Lower lobe of right lung (tissue), 2 donors: ENCODE measurements at places on chromosomes 1 and 21. TPM values are rescaled to one million over a fixed set of nuclear protein-coding genes. Genes with fewer than 3 reads are reported as not detected.

DNA sequence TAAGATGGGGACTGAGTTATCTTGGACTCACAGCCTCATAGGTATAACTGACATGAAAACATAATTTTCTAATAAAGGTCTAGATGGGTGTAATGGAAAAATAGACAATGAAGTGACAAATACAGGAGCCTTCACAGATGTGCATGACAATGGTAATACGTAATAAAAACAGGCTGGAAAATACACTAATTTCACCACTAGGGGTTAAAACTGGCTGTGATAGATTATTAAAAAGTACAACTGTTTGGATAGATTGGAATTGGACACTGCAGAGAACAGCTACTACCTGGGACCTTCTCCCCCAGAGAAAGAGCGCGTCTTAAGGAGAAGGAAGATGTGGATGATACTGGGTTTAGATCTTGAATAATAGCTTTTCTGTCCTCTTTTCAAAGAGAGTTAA lies 9.8 kb downstream of the KAZN start:
- no peak overlapping the region for H3K4me3 ChIP-seq
- no peak overlapping the region for H3K27ac ChIP-seq
- no peak for DNase-seq
- no peaks in the 10 kb centered on the region for H3K4me1 ChIP-seq

- no peaks in the 10 kb centered on the region for H3K27me3 ChIP-seq
- DNase-seq, result no peak
- no peak overlapping the region for H3K4me3 ChIP-seq
- H3K36me3 ChIP-seq, result no peaks in the 10 kb centered on the region
Observed at GRCh38 chr1:110700767-110701166, 26.0 kb upstream of the KCNA3 start.

The LDLRAD2 gene
- total RNA-seq, result 0.32 TPM

The C1orf115 gene
- 26.3 TPM for total RNA-seq

DNA sequence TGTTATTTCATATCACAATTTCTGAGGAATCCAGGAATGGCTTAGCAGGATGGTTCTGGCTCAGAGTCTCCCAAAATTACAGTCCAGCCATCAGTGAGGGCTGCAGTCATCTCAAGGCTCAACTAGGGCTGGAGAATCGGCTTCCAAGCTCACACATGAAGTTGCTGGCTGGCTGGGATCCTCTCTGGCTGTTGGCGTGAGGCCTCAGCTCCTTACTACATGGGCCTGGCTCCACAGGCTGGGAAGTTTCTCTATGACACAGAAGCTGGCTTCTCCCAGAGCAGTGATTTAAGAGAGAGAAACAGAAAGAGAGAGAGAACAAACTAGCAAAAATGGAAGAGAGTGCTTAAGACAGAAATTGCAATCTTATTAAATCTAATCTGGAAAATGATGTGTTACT lies 38.8 kb upstream of the RGS8 start:
- H3K36me3 ChIP-seq, result no peaks in the 10 kb centered on the region
- H3K4me3 ChIP-seq, result no peak overlapping the region
- no peaks in the 10 kb centered on the region for H3K27me3 ChIP-seq
- no peaks in the 10 kb centered on the region for H3K4me1 ChIP-seq

DNA sequence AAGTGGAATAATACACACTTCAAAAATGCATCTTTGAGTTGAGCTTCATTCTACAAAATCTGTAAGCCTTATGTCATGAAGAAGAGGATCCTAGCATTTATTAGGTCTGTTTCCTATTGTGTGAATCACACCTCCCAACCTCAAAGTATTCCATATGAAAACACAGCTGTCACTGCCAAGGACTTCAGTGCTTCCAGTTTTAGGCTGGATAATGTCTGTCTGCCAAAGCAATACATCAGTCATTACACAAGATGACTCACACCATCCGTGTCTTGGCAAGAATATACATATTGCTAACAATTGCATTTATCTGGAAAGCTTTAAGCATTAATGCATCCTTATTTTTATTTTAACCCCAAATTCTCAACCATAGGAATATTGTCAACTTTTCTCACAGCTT lies 125.7 kb upstream of the TMPRSS15 start:
- no peak for DNase-seq
- H3K27ac ChIP-seq, result no peak overlapping the region
- no peak overlapping the region for H3K4me3 ChIP-seq
- H3K4me1 ChIP-seq, result no peaks in the 10 kb centered on the region

The PLCH2 gene
- 3.8 TPM for total RNA-seq

DNA sequence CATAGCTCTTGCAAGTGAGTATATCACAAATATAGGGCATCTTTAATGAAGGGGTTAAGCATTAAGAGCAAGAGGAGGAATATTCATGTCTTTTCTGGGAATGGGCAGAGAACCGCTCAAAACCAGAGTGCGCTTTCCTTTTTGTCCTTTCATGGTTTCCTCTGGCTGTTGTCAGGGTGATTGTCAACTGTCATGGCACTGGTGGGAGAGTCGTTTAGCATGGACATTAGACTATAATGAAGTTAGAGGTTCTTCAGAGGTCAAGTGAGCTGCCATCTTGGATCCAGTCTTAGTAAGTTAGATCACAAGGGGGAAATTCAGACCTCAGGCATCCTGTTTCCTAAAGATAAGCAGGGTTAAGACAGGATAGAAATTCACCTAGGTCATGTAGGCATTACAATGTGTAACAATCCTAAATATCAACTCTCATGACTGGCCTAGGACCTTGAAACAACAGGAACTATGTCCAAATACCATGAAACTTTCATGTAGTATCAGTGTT lies 12.1 kb upstream of the COA6 start:
- no peak overlapping the region for H3K27ac ChIP-seq
- no peaks in the 10 kb centered on the region for H3K4me1 ChIP-seq
- H3K4me3 ChIP-seq, result no peak overlapping the region
- no peak for DNase-seq
- no peaks in the 10 kb centered on the region for H3K36me3 ChIP-seq
- no peaks in the 10 kb centered on the region for H3K27me3 ChIP-seq

- no peaks in the 10 kb centered on the region for H3K27me3 ChIP-seq
- H3K4me3 ChIP-seq, result no peak overlapping the region
- peaks cover 15% of the 10 kb centered on the region for H3K4me1 ChIP-seq
- H3K36me3 ChIP-seq, result peaks cover 39% of the 10 kb centered on the region
Observed at GRCh38 chr1:223813645-223814044, 32.1 kb downstream of the TP53BP2 start.

DNA sequence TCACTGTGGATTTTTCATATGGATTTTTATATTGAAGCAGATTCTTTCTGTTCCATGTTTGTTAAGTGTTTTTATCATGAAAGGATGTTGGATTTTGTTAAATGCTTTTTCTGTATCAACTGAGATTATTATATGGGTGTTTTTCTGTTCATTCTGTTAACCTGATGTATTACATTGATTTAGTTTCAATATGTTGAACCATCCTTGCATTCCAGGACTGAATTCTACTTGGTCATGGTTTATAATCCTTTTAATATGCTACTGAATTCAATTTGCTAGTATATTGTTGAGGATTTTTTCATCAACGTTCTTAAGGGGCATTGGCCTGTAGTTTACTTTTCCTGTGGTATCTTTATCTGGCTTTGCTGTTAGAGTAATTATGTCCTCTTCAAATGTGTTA lies 55.8 kb downstream of the CCDC30 start:
- no peaks in the 10 kb centered on the region for H3K4me1 ChIP-seq
- H3K27me3 ChIP-seq, result no peaks in the 10 kb centered on the region
- H3K36me3 ChIP-seq, result no peaks in the 10 kb centered on the region

The PIK3C2B gene
- 50.5 TPM for total RNA-seq

- H3K36me3 ChIP-seq, result no peaks in the 10 kb centered on the region
- no peak for DNase-seq
- no peaks in the 10 kb centered on the region for H3K4me1 ChIP-seq
- H3K4me3 ChIP-seq, result no peak overlapping the region
Observed at GRCh38 chr1:14413819-14414490, 184.5 kb upstream of the KAZN start.

DNA sequence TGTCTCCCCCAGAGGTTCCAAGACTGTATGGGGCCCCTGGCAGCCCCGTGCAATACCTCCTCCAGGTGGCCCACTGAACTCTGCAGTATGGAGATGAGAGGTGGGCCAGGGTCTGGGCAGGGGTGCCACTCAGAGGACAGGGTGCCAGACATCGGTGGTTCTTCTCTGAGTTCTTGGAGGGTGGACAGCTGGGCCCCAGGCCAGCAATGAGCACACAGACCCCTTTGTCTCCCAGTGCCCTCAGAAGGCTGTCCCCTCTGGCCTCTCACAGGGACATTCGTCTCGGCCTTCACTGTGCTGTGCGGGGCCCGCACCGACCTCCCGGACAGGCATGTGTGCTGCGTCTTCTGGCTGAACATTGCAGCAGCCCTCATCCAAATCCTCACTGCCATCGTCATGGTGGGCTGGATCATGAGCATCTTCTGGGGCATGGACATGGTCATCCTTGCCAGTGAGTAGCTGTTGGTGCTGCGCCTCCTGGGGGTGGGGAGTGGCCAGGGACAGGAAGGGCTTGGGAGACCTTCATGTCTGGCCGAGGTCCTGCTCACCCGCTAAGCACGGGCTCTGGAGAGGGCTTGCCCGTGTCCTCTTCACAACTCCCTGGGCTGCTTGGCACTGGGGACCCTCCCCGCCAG lies 48.1 kb downstream of the STUM start:
- H3K36me3 ChIP-seq, result no peaks in the 10 kb centered on the region
- H3K4me3 ChIP-seq, result no peak overlapping the region
- H3K4me1 ChIP-seq, result no peaks in the 10 kb centered on the region
- H3K27me3 ChIP-seq, result no peaks in the 10 kb centered on the region

DNA sequence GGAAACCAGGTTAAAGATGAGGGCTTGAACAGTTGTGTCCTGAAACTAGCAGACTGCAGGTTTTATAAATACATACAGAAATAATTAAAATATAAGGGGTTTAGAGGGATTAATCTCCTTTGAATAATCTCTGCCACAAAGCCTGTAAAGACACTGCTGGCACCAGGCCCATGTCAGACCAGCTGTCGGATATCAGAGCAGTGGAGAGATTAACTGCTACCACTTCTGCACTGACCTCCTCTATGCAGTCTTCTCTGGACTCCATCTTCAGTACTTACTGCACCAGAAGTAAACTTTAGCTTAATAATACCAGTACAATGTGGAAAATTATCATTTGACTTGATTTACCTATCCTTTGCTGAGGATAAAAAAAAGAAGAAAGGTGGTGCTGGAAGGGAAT lies 128.6 kb downstream of the LHX4 start:
- no peaks in the 10 kb centered on the region for H3K4me1 ChIP-seq
- H3K36me3 ChIP-seq, result no peaks in the 10 kb centered on the region
- no peak overlapping the region for H3K27ac ChIP-seq
- DNase-seq, result no peak

The TMPRSS15 gene
- not detected for total RNA-seq

GRCh38 chr1:227942716-227943261 lies 4.9 kb downstream of the WNT9A start:
- no peak overlapping the region for H3K27ac ChIP-seq
- H3K4me1 ChIP-seq, result peaks cover 27% of the 10 kb centered on the region
- no peak for DNase-seq
- H3K4me3 ChIP-seq, result no peak overlapping the region
- H3K36me3 ChIP-seq, result no peaks in the 10 kb centered on the region

The GUCA2A gene
- not detected for total RNA-seq
